ENCODE measurements at places on chromosomes 1 and 21. TPM values are rescaled to one million over a fixed set of nuclear protein-coding genes. Genes with fewer than 3 reads are reported as not detected.

LCK gene
- total RNA-seq: 0.97 TPM

PDE4B gene
- 16.6 TPM for total RNA-seq

DNA sequence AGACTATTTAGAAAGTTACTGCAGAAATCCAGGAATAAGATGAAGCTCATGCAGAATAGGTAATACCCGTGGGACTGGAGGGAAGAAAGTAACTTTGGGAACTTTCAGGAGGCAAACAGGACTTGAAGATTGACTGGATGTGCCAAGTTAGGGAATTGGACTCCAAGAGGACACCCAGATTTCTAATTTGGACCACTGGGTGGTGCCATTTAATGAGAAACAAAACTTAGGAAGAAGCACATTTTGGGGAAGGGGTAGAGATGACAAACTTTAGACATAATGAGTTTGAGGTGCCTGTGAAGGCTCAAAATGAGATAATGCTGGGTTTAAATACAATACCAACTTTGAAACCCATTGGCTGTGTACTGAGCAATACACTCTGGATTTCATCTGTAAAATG, 3.3 kb upstream of the B4GALT3 start:
- peaks cover 7% of the 10 kb centered on the region for H3K36me3 ChIP-seq
- no peak overlapping the region for H3K27ac ChIP-seq
- no peak overlapping the region for H3K4me3 ChIP-seq
- peaks cover 29% of the 10 kb centered on the region for H3K4me1 ChIP-seq

DNA sequence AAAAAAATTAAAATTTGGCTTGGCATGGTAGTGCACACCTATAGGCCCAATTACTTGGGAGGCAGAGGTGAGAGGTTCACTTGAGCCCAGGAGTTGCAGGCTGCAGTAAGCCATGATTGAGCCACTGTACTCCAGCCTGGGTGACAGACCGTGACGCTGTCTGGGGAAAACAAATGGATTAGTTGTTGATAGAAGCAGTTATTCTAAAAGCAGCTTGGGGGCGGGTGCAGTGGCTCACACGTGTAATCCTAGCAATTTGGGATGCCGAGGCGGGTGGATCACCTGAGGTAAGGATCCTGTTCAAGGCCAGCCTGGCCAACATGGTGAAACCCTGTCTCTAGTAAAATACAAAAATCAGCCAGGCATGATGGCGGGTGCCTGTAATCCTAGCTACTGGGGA, 40.3 kb downstream of the KIF1B start:
- peaks cover 86% of the 10 kb centered on the region for H3K4me1 ChIP-seq
- H3K4me3 ChIP-seq: no peak overlapping the region
- H3K27ac ChIP-seq: no peak overlapping the region
- no peak for DNase-seq
- H3K27me3 ChIP-seq: no peaks in the 10 kb centered on the region

Measured in esophagus muscularis mucosa (tissue), 4 donors.